ENCODE measurements at places on chromosomes 1 and 21.

DNA sequence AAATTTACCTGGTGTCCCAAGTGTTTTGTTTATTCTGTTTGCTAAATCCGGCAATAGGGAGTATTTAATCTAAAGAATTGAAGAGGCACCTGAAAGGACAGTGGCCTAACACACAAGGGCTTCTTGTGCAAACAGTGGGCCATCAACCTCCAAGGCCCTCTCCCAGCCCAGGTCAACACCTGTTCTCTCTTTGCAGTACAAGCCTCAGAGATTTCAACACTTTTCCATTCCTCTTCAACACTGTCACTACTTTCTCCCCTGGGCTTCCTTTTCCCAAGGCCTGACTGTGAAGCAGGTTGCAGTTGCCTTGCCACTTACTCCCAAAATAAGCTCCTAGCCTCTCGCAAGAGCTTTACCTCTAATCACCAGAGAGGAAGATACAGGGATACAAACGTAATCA, 3.2 kb upstream of the SNAPIN start:
- no peak for DNase-seq

DNA sequence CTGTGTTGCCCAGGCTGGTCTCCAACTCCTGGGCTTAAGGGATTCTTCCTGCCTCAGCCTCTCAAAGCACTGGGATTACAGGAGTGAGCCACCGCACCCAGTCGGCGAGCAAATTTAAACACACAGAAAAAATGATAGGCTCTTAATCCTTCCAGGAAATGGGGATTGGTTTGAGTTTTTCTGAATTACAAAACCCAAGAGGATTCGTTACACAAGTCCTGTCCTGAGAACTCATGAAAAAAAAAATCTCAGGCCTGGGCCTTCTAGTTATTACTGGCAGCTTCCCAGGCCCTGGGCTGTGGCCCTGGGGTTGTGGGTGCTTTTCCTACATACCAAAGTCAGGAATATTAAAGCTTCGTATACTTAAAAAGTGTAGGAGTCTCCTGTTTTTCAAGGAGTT, 6.3 kb upstream of the IFNGR2 start:
- DNase-seq, result no peak

DNA sequence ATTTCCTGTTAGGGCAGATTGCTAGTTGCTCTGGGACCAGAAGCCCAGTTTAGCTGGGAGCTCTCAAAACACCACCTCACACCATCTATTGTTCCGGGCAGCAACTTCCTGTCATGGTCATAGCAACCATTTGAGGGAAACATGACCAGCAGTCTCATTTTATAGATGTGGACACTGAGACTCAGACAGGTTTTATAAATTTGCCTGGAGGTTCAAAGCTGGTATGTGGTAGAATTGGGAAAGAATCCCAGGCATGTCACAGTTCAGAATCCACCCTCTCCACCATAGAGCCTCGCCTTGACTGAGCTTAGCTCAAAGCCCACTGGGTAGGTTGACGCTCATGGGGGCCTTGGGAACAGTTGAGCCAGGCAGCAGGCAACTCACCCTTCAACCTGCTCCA, 14.0 kb upstream of the TRIM67 start:
- DNase-seq, result no peak

DNA sequence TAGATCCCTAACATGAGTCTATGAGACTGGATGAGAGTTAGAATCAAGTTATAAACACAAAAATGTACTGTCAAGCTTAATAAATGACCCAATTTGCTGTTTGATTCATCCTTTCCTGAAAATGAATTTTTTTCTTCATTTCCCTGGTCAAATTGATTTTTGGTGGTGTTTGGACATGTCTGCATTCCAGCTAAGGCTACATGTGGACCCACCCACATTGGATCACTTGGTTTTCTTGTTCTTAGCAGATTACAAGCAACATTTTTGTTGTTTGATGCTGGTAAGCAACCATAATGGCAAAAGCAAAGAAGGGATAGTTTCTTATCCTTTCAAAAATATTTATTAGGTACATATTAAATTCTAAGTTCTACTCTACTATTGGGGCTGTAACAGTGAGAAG, 181.1 kb downstream of the NEK7 start:
- no peak for DNase-seq

DNA sequence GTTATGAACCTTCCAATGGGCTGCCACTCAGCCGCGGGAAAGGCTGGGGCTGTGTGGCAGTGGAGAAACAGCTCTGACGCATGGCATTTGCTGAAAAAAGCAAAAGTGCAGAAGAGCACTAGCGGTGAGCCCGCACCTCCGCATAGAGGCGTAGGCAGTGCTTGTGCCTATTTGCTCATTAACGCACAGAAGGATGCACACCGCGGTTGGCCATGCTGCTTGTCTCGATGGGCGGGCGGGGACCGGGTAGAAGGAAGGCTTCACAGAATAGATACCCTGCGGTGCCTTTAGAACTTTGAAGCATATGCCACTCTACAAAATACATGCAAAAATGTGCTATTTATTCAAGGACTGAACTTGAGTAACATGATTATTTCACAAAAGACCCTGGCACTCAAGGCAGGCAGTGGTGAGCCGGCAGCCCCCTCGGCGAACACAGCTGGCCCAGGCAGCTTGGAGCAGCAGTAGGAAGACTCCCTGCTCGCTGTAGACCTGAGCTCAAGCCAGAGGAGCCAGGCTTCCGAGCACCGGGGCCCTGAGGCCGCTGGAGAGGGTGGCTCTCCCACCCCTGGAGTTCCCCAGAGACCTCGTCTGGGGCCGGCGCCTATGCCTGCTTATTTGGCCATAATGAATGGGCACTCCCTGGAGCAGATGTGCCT, 71.5 kb downstream of the SIK1 start:
- DNase-seq, result no peak

GRCh38 chr1:203492748-203493130, 1.2 kb upstream of the OPTC start:
- DNase-seq, result no peak

DNA sequence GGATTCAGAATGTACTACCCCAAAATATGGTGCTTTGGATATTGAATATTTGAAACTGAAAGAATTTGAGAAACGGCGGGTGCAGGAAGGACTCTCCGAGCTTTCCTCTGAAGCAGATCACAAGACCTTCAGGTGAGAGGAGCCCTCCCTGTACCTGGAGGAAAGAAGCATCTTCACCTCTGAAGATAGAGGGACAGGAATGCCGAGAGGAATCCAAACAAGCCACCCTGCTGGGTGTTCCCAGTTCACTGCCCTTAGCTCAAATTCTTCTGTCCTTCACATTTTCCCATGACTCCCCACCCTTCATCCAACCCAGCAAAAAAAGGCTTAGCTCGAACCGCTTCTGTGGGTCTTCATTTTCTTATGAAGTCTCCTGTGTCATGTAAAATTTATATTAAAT, 18.2 kb upstream of the PADI2 start:
- no peak for DNase-seq

GRCh38 chr1:115682792-115683191, 41.0 kb downstream of the VANGL1 start:
- no peak for DNase-seq

DNA sequence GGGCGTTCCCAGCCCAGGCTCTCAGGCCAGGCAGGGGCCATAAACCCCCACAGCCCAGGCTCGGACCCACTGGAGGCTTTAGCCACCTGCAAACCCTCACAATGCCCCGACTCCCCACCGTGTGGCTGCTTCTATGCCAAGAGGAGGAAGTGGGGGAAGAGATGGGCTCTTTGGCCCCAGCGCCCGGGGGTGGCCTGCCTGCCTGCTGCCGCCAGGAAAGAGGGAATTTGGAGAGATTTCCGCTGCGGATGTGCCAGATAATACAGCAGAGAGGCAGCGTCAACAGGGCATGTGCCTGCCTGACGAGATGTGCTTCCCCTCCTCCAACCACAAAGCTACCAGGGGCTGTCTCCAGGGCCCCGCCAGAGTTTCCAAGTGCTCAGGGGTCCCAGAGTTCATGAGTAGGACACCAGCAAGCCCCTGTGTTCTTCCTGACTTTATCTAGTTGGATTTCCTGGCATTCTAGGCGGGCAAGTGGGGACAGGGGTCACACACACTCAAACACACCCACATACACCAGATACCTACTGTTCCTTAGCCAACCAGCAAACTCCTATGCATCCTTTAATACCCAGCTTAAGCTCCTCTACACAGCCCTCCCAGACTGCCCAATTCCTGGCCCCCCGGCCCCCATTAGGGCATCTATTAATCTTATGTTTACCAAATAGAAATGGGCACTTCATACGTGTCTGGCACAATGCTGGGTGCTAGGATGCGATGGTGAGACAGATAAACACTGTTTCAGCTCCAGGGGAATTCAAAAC, 14.1 kb downstream of the EPHA2 start:
- no peak for DNase-seq

GRCh38 chr1:3183813-3184212, 114.8 kb downstream of the PRDM16 start:
- DNase-seq, result no peak

DNA sequence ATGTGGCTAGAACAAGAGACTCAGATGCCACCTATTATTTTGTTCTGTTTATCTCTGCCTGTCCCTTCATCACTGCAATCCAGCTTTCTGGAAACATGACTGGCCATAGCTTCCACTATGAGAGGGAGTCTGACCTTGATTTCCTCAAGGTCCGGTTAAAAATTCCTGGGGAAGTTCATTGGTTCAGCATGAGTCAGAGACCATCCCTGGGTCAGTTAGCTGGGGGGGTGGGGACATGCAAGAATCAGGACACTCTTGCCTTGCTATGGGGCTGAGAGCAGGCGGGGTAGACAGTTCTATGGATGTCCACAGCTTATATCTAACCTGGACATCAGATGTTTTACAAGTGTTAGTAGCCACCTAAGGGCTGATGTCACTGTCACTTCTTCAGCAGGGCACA, 81.1 kb downstream of the TENT5C start:
- DNase-seq, result no peak

GRCh38 chr1:208080396-208081286, 163.5 kb downstream of the PLXNA2 start:
- no peak for DNase-seq

DNA sequence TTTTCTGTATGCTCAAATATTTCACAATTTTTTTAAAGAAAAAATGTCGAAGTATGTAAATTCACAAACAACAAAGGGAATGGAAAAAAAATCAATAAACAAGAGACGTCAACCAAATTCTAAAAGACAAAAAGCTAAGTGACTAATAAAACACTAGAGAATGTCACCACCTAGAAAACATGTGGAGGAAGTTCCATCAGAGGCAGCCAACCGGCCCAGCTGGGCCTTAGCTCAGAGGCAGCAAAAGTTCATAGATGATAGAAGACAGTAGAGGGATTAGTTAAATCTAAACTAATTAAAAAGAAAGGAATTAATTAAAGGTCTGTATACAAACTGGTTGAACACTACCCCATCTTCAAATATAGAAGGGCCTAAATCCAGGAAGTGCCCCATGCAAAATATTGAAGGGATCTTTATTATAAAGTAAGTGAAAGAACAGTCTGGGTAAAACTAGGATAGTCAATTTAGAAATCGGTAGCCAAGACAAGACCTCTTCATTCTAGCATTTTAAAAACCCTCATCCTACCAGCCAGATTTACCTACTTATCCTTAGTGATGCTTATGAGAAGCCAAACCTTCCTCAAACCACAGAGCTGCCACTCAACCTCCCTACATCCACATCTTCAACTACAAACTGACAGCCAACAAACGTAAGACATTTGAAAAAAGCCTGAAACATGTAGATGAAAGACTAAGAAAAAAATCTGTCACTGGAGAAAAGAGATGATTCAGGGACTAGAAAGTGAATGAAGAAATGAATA, 23.7 kb downstream of the MRPL39 start:
- DNase-seq, result no peak
